Left cardiac atrium (tissue), 4 donors: ENCODE measurements at places on chromosomes 4 and X. TPM values are rescaled to one million over a fixed set of nuclear protein-coding genes. Genes with fewer than 3 reads are reported as not detected.

Gene UNC5C
- 6.2 TPM for total RNA-seq

Gene L1CAM
- 4.3 TPM for total RNA-seq

Gene UGT2B11
- total RNA-seq, result not detected

Gene TCEANC
- 2.9 TPM for total RNA-seq

Gene PAGE4
- not detected for total RNA-seq

Gene CCDC149
- 14.9 TPM for total RNA-seq

Gene LDB2
- 45.4 TPM for total RNA-seq

Gene DUSP9
- total RNA-seq, result not detected

DNA sequence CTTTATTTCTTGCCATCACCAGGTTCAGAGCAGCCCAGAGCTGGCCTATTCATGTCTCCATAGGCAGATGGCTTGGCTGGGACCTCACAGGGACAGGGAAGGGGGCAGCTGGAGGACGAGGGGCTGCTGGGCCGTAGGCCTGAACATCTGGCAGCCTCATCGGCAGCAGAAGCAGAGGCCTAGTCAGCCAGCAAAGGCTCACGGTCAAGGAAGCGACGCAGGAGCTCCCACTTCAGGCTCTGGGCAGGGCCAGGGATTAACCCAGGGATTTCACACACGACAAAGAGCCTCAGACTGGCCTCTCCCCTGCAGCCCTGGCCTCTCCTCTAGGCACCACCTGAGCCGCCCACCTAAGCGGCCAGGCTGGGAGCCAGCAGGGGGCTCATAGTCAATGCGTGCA, 46.0 kb upstream of the MAN2B2 start:
- DNase-seq, result no peak

DNA sequence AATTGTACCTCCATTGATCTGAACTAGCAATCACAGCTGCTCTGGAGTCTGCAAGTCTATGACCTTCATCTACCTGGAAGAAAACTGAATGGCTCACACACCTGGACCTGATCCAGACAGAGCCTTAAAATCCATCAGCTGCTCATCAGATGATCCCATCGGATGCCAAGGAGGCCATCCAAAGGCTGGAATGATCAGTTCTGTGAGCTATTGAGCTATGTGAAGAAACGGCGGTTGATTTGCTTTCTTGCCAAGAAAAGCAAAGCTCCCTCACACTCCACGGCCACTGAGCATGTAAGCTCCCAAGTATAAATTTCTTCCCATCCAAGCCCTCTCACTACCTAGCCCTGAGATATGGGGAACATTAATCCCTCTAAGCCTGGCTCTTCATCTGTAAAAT, 63.1 kb downstream of the RELL1 start:
- no peak for DNase-seq

DNA sequence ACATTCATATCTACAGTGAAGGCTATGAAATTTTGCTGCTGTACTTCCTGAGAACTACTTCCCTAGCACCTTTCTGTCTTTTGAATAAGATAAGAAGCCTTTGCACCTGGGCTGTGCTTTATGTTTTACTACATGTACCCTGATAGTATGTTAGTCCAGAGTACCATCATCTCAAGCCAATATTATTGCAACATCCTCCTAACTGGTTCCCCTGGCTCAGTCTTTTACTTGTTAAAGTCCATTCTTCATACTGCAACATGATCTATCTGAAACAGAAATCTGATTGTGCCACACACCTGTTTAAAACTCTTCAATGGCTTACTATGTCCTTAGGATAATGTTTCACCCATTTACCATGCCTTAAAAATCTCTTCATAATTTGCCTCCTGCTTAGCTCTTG, 102.3 kb downstream of the AGTR2 start:
- DNase-seq, result no peak

GRCh38 chr4:90081432-90082144, 45.6 kb upstream of the CCSER1 start:
- DNase-seq, result no peak
